Activated CD4-positive, CD25-positive, alpha-beta regulatory T cell treated with anti-CD3 and anti-CD28 coated beads, Interleukin-2, amount 50 U/mL, for 24 hours (primary cell): ENCODE measurements at places on chromosomes 4 and X.
A peak's percentile ranks its signal among the peaks of the same experiment; 100 is the strongest.

DNA sequence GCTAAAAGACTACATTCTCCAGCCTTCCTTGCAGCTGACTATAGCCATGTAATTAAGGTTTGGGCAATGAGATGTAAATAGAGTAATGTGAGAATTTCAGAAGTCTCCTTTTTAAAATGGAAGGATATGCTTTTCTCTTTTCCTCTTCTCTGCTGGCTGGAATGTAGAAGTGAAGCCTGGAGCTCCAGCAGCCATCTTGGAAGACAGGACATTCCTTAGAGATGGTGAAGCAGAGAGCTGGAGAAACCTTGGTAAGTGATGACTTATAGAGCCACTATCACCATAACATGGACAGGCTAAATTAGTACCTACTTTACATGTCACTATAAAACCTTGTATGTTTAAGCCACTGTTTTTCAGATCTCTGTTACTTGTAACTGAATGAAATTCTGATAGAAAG lies 48.0 kb downstream of the RASL11B start:
- no peak for ATAC-seq

- no peak for ATAC-seq
Measured at GRCh38 chrX:9135901-9136510, 102.1 kb upstream of the FAM9B start.

DNA sequence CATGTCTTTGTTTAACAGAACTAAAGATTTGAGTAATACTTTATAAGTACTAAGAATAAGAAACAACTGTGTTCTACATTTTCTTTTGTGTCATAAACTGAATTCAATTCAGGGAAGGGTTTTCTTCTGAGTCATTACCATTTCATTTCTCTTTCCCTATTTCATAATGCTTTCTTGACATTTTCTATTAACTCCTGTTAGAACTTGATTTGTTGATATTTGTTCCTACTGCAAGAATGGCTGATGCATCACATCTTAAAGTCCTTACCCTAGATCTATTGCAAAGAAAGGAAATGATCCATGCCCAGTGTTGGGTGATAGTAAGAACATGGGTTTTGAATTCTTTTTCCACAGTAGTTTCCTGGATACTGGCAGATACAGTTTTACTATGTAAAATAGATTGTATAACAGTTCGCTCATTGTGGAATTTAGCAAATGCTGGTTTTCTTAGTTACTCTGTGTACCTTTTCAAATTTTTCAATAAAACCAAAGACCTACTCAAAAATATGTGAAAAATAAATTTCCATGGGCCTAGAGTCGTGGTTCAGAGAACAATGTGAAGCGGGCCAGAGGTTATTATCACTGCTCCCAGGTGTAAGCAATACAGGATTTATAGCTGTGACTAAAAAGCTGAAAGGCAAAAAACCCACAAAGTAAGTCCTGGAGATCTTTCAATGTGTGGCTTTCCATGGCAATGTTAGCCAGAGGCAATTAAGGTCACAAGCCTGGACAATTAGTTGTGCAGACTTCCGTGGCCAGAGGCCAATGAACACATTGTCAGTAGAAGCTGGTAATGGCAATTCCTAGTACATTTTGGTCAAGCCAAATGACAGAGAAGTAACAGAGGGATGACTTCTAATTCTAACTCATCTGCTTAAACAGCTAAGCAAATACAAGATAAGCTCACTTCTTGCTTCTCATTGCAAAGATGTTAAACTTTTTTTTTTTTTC lies 127.3 kb upstream of the FAT4 start:
- no peak for ATAC-seq

GRCh38 chr4:88674979-88675378 lies 22.6 kb downstream of the NAP1L5 start:
- ATAC-seq = no peak

GRCh38 chr4:99679204-99679603 lies 21.6 kb upstream of the C4orf54 start:
- no peak for ATAC-seq

DNA sequence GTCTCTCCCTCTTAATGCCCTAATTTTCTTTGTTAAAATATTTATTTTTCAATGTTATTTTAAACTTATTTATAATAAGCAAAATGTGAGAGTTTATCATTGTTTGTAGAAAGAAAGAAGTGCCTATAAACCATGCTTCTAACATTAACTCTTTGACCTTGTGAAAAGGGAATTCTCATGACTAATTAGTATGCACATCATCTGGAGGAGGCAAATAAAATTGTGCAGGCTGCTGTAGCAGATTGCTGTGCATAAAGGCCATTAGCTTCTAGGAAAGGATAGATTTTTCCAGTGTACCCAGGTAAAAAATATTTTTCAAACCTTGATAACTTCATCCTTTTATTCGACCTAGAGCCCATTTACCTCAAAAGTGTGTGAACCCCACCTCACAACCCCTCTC lies 84.6 kb upstream of the GUCY1A1 start:
- ATAC-seq = no peak

DNA sequence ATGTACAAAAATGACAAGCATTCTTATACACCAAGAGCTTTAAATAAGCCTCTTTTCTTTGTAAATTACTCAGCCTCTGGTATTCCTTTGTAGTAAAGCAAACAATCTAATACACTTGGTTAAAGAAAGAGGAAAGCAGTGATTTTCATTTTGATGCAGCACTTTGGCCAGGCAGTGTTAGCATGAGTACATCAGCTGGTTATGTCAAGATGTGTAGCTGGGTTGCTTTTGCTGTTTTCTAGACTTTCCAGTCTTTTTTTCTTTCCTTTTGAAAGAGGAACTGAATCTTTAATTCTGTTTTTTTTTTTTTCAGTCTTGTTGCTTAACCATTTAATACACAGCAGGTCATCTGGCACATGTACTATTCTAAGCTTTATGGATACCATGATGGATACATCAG lies 167.1 kb upstream of the AADAT start:
- no peak for ATAC-seq

GRCh38 chr4:137623013-137623412 lies 90.7 kb upstream of the PCDH18 start:
- no peak for ATAC-seq

GRCh38 chr4:183961795-183962194 lies 56.7 kb downstream of the STOX2 start:
- no peak for ATAC-seq

GRCh38 chr4:185238215-185238681 lies 28.9 kb downstream of the SNX25 start:
- peak; percentile 95 for ATAC-seq

DNA sequence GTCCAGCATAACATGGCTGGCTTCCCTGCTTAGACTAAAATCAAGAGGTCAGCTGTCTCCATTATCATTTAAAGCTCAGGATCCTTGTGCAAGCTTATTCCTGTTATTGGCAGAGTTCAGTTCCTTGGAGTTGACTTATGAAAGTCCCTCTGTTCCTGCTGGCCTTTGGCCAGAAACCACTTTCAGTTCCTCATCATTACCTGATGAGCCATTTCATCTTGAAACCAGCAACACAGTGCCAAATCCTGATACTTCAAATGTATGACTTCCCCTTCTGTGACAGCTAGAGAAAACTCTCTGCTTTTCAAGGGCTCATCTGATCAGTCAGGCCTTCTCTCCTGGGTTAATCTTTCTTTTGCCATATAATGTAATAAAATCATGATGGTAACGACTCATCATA lies 110.6 kb upstream of the FSTL5 start:
- ATAC-seq = no peak

DNA sequence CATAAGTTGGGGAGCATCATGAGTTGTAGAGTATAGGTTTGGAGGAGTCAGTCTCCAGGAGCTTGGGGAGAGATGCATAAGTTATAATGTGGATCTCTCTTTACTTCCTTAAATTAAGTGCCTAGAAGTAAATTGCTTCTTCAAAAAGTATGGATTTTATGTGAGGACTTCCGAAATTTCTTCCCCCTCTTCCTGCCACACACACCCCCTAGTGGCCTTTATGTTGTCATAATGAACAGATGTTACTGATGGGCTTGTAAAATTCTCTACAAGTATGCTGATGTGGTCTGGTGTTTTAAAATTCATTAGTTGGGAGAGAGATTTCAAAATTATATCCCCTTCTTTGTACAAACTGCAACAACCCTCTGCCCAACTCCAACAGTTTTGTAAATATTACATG lies 2.3 kb upstream of the METTL14 start:
- ATAC-seq = no peak

- no peak for ATAC-seq
Measured at GRCh38 chrX:1105671-1106419, 106.6 kb downstream of the CRLF2 start.

DNA sequence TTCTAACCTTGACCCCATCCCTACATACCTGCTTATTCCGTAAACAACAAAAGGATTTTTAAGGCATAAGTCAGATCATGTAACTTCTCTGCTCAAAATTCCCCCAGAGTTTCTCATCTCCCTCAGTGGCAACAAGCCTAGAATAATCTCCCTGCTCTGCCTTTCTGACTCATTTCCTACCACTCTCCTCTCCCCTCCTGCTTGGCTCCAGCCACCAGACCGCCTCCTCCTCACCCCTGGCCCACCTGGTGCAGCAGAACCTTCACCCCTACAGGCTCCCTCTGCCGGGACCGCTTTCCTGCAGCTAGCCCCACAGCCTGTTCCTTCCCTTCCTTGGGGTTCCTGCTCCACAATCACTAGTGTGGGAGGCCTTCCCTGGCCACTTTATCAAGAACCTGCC lies 32.1 kb downstream of the TSPAN5 start:
- ATAC-seq = peak; percentile 33

DNA sequence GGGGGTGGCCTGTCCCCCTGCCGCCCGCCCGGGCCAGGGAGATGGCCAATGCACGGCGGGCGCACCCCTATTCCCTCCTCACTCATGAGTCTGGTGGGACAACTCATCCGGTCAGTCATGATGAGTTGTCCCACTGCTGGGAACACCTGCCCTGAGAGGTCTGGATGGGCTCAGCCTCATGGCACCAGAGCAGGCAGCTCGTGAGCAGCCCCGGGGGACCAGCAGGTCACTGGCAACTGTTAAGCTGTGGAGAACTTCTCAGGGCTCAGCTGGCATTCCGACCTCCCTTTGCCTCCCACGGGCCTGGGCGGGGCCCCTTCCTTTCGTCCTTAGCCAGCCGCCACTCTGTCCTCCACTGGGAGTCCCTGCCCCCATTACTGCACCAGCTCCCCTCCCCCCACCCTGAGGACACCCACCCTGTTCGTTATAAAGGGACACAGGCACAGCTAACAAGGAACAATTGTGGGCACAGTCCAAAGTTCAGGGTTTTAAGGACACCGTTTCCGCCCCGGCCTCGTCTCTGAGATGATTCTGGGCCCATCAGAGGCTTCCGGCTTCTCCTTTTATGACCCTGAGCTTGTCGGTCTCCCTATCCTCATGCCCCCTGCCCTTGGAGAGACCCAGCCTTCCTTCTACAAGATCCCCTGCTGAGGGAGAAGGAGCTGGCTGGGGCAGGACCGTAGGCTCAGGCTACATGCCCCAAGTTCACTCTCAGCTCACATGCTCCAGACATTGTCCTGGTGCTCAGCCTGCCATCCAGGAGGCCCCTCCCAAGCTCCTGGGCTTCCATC lies 14.6 kb upstream of the KIAA0232 start:
- no peak for ATAC-seq

- no peak for ATAC-seq
Measured at GRCh38 chrX:39805022-39805421, 292.7 kb downstream of the BCOR start.

DNA sequence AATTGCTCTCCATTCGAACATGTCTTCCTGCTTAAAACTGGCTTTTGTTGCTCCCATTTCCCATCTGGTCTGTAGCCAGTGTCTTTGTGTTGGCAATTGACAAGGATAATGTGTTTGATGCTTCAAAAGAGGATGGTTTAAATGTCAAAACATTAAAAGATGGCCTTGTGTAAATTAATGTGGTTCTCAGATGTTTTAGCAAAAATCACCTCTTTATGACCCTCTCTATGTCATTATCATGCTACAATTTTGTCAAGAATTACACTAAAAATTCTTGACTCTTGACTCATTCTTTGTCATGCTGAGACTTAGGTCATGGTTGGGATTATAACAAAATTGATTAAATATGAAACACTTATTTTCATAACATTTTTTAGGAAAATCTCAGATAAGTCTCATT lies 47.4 kb downstream of the TMEM131L start:
- ATAC-seq = no peak

DNA sequence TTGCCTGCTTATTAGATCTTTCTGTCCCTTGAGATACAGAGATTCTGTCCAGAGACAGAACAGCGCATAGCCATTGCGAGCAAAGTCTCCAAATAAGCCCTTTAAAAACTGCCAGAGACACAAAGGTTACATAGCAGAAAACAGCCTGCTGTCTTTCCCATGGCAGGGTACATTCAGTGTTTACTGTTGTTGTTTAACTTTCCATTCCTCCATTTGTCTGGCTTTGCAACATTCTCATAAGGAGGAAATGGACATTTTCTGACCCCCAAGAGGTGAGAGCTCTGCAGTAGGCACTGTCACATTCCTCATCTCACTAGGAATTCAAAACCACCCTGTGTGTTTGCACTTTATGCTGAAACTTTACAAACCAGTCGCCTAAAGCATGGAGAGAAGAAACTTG lies 48.3 kb downstream of the PDE5A start:
- ATAC-seq = no peak

DNA sequence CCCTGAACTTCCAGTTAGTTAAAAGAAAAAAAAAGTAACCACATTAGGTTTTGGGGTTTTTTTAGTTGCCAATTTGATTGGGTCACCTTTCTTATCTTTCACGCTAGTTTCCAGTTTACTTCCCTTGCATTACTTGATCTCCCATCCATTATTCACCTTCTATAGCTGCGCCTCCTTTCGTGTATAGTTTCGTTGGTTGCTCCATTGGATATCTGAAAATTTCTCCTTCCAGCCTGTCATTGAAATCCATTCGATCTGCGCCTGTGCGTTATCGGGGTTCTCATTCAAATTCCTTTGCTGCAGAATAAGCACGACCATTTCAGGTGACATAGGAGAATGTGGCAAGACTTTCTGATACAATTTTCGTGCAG lies 764 bp downstream of the TRAPPC11 start:
- no peak for ATAC-seq

DNA sequence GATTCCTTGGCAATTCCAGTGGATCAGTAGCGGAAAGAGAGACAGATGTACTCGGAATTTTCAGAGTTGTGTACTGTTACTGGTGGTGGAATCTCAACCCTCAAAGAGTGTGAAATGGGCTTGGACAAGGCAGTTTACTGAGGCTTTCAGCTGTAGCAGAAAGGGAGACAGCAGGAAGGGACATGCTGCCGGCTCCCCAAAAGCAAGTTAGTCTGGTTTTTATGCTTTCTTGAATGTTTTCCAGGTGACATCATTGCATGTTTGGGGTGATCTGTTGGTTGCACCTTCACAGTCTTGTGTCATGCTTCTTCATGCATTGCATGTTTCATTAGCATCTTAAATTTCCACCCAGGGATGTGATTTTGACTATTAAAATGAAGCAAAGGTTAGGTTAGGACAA lies 1282.2 kb downstream of the ADGRL3 start:
- ATAC-seq = no peak

DNA sequence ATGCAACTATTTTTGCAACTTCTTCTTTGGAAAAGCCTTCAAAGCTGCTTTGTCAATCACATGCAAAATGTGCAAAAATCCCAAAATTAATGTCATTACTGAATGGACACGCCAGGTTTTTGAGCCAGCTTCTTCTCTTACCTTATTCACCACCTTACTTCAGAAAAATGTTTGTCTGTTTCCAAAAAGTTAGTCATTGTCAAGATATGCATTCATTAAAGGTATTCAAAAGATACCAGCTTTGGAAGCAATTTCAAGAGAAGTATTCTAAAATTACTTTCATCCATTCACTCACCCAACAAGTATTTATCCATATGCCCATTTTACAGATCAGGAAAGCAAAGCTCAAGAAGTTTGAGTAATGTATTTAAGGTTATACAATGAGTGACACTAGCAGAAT lies 2.3 kb upstream of the SEPSECS start:
- ATAC-seq = no peak
